Activated CD8-positive, alpha-beta memory T cell treated with anti-CD3 and anti-CD28 coated beads, Interleukin-2, amount 50 U/mL, for 4 hours (primary cell): ENCODE measurements at places on chromosomes 12 and 14.
A peak's percentile ranks its signal among the peaks of the same experiment; 100 is the strongest.

DNA sequence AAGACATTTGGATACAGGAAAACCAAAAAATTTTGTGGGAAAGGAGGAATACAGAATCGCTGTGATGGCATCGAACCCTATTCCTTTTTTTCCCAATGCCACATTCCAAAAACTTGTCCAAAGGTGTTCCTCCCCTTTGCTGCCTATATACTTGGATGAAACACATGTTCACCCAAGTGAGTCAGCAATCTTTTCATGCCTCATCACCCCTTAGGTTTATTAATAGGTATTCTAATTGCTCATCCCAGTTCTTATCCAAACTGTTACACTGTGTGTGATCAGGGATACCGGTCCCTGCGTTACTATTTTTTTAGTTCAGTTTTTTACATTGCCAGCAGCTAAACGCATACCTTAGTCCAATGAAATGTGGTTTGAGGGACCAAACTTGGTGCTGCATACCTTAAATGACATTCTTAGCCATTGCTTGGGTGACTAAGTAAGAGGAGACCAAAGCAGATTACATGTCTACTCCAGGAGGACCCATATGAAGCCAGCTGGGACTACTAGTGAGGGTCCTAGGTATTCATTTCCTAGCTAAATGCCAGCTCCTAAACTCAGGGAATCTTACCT, 20.6 kb upstream of the ST8SIA1 start:
- DNase-seq: no peak

DNA sequence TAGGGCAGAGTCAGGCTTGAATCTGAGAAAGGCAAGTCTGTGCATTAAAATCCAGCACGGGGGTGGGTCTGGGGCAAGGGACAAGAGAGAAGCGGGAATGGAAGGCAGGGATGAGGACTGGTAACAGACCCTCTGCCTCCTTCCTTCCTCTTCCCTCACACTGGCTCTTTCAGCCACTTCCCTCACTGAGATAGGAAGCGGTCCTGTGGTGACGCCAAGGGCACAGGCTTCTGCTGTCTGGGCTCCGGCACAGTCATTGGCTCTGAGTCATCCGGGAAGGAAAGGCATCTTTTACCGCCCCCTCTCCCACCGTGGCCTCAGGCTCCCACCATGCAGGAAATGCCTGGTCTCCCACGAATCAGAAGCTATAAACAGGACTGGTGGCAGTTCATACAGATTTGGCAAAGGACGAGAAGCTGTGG, 70.2 kb downstream of the ETV6 start:
- DNase-seq: peak; percentile 40

- DNase-seq: peak; percentile 32
These were observed 285.3 kb downstream of the ZFP36L1 start for GRCh38 chr14:68507544-68508081.

- DNase-seq: no peak
These were observed 334.9 kb upstream of the SFSWAP start for GRCh38 chr12:131375972-131376345.

- DNase-seq: no peak
These were observed at the start of gene CNTN1 for GRCh38 chr12:40691913-40692764. Gene CNTN1, plus strand, starts transcription at chr12:40692439.
